NCI-H2081 (cell line): ENCODE measurements at places on chromosomes 5 and 9.

DNA sequence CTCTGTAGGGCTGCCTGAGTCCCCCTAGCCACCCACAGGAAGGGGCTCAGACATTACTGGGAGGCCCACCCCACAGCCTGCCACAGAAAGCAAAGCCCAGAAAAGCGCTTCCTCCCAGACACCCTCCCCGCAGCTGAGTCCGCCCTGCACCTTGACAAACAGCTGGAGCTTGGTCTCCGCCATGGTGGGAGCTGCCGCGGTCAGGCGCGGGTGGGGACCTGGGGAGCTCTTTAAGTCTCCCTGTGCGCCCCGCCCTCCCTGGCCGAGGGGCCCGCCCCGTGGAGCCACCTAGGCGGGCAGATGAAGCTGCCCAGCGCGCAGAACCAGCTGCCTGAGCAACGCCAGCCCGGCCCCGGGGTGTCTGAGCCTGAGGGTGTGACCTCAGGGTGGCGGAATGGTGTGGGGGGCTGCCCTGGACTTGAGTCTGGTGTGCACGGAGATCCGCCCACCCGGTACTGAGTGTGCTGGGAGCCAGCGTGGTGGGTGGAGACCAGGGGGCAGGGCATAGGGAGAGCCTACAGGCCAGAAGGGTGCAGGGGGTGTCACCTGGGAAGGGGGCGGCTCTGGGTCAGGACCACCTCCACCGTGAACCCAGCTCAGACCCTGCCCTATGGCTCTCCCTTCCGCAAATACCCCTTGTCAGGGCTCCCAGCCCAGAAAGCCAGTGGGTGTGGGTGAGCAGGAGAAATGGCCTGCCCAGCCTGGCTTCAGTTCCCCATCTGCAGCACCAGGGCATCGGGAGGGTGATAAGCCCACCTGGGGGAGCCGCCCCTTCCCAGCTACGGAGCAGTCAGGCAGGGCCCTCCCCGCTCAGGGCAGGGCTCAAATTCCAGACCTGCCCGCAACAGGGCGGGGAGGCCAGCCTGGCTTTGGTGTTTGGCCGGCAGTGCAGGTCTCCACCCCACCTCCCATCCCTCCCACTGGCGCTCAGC lies at the start of gene CLIC3:
TSS of gene CLIC3 (minus strand) at position 208 of the 932 bp plus-strand sequence. CDS start at position 183, 25 bp downstream.
- DNase-seq = no peak

DNA sequence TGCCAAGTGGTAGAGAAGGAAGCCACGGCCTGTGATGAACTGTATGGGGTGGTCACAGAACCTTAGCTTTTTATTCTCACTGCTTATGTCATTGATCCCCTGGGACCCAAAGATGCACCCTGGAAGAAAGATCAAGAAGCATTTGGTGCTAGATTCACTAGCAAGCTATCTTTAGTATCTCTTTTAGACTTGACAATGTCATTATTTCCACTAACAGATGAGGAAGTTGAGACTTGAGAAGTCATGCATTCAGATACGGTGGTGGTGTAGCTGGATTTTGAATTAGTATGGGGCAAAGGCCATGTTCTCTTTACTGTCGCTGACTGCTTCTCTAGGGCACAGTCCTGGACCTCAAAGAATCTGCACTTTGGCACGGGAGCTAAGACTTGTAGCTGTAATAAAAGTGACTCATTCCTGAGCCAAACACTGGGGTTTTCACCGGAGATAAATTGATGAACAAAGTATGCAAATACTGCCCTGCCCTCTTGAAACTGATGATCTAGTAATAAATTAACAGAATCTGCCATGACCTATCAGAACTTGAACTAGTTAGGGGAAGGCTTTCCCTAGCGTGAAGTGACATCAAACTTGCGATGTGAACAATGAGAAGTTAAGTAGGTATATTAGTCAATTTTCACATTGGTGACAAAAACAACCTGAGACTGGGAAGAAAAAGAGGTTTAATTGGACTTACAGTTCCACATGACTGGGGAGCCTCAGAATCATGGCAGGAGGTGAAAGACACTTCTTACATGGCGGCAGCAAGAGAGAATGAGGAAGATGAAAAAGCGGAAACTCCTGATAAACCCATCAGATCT lies 5.4 kb downstream of the GDA start:
- no peak for DNase-seq

DNA sequence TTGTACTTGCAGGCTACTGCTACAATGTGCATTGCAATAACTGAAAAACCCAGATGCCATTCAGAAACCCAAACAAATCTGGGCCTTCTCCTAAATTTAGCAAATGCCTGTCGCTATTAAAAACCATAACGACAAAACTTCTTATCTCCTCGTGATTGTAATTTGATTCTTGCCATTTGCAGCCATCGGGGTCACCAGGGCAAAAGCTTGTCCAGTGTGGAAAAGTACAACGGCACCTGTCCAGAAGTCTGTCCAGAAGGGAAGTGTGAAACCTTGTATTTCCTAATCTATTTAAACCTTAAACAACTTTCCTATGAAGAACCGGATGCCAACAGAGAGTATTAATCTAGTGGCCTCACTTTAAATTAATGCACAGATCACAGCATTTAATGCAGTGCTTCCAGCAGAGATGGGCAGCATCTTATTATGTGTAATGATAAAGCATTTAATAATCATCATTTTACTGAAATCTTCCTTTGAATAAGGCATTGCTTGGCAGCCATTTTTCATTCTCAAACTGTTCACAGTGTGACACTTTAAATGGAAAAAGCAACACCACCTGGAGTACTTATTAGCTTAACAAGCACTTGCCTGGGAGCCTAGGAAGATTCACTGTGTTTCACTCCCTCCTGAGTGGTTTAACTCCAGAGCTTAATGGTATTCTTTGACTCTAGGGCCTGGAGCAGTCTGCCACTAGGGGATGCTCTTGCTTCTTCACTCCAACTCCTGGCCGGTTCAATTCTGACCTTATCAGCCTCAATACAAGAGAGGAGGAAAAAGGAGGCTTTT lies 4.9 kb upstream of the C7 start:
- peak; percentile 66 for DNase-seq

DNA sequence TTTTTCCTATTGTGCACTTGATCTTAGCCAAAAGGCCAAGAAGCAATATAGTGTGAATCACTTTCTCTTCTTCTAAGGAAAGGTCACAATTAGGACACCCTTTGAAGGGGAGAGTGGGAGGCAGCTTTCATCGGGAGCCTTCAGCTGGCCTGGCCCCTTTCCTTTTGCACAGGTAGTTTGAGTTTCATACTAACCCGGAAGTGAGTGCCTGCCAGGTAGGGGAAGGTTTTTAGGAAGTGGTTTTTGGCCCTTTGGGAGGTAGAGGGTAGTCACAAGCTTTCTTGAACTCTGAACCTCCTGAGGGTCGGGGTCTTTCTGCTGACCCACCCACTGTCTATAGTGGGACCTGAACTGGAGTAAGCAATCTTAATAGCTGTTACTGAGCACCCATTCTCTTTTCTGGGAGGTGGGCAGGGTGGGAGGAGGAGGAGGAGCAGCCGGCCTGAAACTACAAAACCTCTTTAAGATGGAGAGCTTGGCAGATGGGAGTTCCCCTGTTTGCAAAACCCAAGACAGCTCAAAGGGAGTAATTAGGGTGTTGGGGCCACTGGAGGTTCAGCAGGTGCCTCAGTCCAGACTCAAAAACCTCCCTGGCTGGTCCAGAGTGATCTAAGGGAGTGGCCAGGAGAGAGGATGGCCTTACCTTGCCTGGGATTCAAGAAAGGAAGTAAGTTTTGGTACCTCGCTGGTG lies 6.0 kb downstream of the LARP1 start:
- DNase-seq = no peak

DNA sequence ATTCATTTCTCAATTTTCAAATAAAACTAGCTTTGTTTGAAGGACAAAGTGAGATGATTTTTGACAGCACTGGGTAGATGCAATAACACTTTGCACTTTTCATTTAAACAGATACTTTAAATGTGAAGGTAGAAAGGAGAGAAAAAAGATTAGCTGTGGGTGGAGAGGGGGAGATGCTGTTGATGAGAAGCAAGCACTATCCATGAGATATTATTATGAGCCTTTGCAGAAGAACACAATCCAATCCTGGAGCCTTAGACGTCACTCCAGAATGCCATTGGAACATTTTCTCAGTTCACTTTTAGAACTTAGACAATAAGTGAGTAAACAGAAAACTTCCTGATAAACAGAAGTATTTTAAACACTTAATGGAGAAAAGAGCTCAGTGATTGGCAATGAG lies 351.1 kb downstream of the ARHGEF28 start:
- no peak for DNase-seq
